ENCODE measurements at places on chromosomes 7 and 10.
A peak's percentile ranks its signal among the peaks of the same experiment; 100 is the strongest.

DNA sequence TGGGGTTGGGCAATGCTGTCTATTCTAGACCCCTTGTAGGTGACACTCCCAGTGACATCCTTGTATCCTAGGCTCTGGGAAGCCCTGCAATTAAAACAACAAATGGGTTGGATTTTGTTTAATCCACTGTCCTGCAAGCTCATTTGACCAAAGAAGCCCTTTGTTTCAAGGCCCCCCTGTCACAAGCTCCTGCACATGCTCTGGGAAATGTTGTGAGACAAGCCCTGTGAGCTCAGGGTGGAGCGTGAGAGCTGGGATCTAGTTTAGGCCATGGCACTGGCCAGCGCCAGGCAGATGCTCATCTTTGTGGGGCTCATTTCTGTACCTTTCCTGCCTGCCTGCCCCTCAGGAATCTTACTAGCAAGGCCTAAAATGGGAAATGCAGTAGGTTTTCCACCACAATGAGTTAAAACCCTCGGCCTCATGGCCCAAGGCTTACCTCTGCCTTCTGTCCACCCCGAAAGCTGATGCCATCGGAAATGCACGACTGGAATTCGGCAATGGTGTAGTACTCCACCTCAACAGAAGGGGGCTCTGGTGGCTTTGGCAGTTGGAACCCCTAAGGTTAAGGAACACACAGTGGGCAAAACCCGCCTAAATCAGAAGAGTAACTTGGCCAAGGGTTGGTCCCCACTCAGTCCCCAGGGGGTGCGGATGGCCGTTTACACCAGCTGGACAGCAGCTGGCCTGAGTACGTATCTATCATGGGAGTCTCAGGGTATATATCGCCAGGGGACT, 112.0 kb downstream of the NEURL1 start:
- peak; percentile 54 for DNase-seq

GRCh38 chr7:134126146-134126545, 994 bp upstream of the LRGUK start:
- no peak for DNase-seq

DNA sequence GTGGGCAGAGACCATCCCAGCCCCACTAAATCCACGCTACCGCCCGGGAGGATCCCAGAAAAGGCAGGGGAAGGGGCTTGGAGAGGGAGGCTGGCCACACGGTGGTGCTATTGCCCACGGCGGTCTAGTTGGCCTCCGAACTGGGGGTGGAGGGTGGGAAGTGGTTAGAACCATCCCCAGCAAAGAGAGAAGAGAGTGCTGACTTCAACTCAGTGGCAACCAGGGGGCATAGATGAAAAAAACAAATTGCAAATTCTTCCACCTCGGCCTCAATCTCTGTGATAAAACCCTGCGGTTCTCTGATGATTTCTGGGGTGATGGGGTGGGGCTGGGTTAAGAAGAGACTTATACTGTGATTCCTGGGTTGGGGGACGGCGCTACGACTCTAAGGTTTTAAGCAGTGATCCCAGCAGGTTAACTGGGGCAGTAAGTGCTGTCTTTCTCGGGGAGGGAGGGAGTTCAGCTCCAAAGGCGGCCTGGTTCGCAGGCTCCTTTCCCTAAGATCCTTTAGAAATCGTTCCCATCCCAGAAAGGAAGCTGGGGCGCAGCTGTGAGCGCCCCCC, 154.5 kb upstream of the LYZL2 start:
- peak; percentile 83 for DNase-seq

- DNase-seq, result no peak
Observed at GRCh38 chr10:79079490-79080355, 11.0 kb downstream of the ZMIZ1 start.

- no peak for DNase-seq
Observed at GRCh38 chr7:79452032-79452494, 1.4 kb downstream of the MAGI2 start.

- no peak for DNase-seq
Observed at GRCh38 chr10:49624629-49625028, 10.8 kb downstream of the CHAT start.

DNA sequence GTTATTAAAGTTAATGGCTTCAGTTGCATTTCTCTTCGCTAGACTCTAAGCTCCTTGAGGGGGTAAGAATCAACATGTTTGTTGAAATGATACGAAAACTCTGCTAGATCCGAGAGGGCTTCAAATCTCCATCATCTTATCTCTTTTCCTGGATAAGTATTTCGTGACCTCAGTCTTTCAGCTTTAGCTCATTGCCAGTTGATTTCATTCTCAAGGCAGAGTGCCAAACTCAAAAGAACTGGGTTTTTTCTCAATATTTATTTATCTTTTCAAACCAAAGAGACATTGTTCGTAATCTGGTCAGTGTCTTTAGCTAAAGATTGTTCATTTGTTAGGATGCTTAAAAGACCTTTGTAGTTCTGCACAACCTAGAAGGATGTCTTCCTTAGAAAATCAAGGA, 108.9 kb downstream of the ARID5B start:
- DNase-seq, result no peak
